ENCODE measurements at places on chromosomes 4 and X.

- DNase-seq: no peak
Measured at GRCh38 chr4:103449296-103450023, 251.3 kb upstream of the CENPE start.

DNA sequence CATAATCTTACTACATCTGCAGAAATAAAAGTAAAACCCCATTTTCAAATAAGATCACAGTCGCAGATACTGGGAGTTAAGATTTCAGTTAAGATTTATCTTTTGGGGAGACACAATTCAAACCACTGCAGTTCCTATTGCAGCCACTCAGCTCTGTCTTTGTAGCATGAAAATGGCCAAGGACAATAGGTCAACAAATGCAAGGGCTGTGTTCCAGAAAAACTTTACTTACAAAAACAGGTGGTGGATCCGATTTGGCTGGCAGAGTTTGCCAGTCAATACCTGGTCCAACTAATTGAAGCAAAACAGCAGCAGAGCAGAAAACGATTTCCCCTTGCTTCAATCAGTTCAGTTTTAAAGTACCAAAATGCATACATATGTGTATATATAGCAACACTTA lies 77.4 kb downstream of the TENM3 start:
- DNase-seq: no peak

DNA sequence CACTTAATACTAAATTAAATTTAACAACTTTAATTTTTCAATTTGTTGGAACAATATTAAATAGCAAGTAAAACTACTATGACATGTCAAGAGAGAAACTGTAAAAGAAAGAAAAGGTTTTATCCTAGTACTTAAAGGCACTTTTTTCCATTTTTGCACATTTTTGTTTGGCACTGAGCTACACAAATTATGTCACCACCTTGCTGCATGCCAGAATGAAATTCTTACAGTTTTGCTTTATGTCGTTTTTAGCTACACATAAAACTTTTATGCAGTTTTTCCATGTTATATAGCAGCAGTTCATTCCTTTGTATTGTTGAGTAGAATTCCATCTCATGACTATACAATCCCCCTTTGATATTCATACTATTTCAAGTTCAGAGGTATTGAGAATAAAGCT lies 99.1 kb upstream of the RXFP1 start:
- no peak for DNase-seq

DNA sequence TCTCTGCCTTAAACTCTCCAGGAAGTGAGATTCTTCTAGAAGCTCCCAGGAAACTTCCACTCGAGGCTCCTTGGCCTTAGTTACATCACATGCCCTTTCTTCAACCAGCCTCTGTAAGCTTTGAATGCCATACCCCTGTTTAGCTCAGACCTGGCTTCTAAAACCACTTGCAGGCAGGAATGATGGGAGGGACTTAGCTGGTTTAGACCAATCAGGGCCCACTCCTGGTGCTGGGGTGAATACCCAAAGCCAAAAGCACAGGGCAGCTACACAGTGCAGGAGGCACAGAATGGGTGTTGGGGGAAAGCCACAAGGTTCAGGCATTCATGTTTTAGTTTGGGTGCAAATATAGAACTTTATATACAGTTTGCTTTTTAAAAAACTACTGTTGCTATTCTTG lies 296.2 kb downstream of the FRMPD4 start:
- DNase-seq: no peak

DNA sequence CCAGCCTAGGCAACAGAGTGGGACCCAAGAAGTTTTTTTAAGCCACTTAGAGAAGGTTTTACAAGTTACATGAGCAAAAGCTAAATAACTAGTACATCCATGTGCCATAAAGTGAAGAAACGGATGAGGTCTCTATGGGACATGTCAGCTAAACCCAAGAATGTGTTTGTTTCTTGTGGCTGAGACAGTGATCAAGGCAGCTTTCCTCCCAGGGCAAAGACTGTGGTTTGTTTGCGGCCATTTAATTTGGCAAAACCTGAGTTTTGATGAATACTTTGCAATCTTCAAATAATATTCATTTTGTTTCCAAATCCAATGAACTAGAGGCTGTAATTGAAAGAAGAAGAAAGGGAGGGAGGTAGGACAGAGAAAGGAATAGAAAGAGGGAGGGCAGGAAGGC lies 44.9 kb upstream of the SLC2A9 start:
- no peak for DNase-seq

- DNase-seq: no peak
Measured at GRCh38 chr4:58809366-58809765, 1699.2 kb upstream of the IGFBP7 start.
